Activated T-cell treated with anti-CD3 and anti-CD28 coated beads for 1 hour (primary cell): ENCODE measurements at places on chromosomes 11 and 22.
A peak's percentile ranks its signal among the peaks of the same experiment; 100 is the strongest.

- DNase-seq: peak; percentile 38
Observed at GRCh38 chr11:126282736-126283591, at the start of gene TIRAP. Gene TIRAP (plus strand): TSS chr11:126283093. CDS start chr11:126290895, 7,802 bp downstream.

- no peak for DNase-seq
Observed at GRCh38 chr11:12440565-12440964, 63.2 kb downstream of the PARVA start.

DNA sequence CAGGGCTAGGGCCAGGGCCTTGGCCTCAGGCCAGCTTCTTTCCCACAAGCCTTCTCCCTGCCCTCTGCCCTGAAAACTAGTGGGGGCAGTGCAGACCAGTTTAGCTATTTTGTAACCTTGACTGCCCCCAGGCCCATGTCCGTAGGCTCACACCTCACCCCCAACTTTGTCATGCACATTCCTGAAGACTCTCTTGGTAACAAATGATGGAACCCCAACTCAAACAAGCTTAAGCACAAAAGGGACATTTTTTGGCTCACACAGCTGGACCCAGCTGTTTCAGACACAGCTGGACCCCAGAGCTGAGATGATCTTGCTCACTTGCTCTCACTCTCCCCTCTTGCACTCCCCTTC, 46.6 kb downstream of the KCNQ1OT1 start:
- DNase-seq: no peak

GRCh38 chr11:130480186-130480585, 31.7 kb downstream of the ADAMTS15 start:
- DNase-seq: no peak

DNA sequence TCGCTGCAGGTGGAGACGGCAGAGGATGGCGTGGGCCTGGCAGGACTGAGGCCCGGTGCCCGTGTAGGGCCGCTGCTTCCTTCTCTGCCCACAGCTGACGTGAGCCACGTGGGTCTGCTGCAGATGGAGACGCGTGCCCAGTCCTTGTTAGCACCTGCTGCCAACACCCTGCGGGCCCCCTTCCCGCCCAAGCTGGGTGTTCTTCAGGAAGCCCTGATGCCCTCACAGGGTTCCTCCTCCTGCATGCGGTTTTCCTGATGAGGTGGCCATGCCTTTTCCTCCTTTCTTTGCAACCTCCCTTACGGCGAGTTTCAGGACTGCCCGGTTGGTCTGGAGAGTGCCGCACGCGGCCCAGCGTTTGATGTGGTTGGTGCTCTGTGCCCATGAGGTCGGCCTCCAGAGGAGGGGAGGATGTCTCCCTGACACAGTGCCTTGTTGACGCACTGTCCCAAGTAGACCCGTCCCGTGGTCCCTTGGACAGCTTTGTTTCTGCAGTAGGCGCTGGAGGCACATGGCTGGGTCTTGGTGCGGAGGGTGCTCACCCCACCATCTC, 44.7 kb downstream of the AP2A2 start:
- no peak for DNase-seq

GRCh38 chr22:22913989-22914388, 26.4 kb downstream of the IGLL5 start:
- DNase-seq: no peak

- no peak for DNase-seq
Observed at GRCh38 chr22:49392841-49393510, 434.7 kb downstream of the BRD1 start.

DNA sequence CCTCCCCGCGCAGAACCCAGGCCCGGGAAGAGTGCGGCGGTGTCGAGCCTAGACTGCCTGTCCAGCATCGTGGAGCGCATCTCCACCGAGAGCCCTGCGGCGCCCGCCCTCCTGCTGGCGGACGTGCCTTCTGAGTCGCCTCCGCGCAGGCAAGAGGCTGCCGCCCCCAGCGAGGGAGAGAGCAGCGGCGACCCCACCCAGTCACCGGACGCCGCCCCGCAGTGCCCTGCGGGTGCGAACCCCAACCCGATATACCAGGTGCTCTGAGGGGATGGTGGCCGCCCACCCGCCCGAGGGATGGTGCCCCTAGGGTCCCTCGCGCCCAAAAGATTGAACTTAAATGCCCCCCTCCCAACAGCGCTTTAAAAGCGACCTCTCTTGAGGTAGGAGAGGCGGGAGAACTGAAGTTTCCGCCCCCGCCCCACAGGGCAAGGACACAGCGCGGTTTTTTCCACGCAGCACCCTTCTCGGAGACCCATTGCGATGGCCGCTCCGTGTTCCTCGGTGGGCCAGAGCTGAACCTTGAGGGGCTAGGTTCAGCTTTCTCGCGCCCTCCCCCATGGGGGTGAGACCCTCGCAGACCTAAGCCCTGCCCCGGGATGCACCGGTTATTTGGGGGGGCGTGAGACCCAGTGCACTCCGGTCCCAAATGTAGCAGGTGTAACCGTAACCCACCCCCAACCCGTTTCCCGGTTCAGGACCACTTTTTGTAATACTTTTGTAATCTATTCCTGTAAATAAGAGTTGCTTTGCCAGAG, 2.0 kb downstream of the MYOD1 start:
- no peak for DNase-seq

DNA sequence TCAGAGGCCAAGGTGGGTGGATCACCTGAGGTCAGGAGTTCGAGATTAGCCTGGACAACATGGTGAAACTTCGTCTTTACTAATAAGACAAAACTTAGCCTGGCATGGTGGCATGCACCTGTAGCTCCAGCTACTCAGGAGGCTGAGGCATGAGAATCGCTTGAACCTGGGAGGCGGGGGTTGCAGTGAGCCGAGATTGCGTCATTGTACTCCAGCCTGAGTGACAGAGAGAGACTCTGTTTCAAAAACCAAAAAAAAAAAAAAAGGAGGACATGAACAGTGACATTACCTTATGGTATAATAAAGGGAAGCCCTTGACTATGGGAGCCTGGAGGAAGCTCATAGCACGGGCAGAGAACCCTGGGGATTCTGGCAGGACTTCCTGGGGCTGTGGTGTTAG, 16.5 kb upstream of the PLEKHB1 start:
- no peak for DNase-seq

DNA sequence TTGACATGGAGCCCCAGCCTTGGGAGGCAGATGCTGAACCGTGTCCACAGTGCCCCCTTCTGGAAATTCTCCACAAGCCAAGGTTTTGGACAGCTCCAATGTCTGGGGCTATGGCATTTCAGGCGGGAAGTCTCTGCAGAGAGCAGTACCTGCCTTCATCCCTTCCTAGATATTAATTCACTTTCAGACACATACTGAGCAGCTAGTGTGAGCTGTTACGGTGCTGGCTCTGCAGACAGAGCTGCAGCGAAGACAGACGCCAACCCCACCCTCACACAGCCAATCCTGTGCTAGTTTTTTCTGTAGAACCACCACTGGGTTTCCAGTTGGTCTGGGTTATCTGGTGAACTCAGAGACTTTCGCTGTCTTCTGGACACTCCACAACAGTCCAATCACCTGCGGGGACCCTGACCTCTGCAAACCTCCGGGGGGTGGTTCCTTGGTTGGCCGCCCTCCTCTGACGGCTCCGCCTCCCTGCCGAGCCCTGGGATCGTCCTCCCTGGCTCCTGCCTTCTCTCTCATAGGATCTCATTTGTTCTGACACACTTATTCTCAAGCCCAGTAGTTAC, 9.1 kb downstream of the LMF2 start:
- peak; percentile 60 for DNase-seq

DNA sequence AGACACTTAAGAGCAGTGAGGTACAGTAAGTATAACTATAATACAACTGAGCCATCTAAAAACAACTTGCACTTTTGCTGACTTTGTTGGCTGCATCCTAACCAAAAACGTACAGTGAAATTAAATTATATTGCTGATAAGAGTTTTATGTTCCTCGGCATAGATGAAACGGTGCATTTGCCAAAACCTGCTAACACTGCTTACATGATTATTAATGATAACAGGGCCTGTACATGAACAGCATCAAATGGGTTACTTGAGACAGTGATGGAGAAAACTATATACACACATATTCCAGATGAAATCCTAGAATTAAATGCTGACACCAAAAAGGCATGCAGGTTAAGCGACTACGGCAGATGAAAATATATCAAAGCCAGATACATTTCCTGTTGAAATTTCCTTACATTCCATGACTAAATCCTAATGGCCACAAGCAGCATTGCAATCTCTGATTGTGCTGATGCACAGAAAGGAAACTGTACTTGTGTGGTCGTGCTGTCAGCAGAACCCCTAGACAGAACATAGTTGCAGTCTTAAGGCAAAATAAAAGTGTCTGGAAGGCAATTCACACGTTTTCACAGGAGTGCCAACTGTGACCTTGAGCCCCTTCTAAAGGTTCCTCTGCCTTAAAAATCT, 143.9 kb downstream of the CADM1 start:
- DNase-seq: no peak

DNA sequence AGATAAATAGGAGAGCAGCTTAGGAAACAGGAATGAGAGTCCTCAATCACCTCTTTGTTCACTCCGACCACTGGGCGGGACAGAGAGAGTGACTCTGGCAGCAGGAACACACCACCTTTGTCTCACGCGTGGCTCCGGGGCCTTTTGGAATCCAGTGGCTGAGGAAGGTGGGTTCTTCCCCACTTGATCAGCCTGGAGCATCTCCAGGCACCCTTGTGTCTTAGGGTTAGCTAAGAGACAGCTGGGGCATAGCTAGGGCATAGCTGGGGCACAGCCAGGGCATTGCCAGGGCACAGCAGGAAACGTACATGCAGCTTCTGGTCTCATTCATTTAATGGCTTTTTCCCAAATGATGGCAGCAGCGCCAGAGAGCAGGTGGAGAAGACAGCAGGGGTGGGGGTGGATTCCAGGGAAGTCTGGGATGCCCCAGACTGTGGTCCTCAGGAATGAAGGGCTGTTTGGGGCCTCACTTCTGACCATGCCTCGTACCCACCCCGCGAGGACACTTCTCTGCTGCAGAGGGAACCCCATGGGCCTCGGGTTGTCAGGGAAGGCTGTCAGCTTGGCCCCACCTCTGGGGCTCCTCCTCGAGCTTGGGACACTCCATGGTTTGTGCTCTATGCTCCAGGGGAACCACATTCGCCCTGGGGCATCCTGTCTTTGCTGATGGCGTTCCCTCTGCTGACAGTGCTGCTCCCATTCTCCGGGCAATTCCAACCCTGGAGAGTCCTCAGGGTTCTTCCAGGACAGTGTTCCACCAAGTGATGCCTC, 30.4 kb upstream of the SHANK2 start:
- DNase-seq: no peak

GRCh38 chr11:418343-419247, 3.8 kb upstream of the SIGIRR start:
- DNase-seq: no peak

GRCh38 chr22:49929994-49930575, 11.7 kb downstream of the CRELD2 start:
- DNase-seq: no peak

GRCh38 chr11:115645631-115646317, 141.6 kb upstream of the CADM1 start:
- DNase-seq: no peak

GRCh38 chr11:36411202-36411640, 98.9 kb downstream of the TRAF6 start:
- DNase-seq: no peak

DNA sequence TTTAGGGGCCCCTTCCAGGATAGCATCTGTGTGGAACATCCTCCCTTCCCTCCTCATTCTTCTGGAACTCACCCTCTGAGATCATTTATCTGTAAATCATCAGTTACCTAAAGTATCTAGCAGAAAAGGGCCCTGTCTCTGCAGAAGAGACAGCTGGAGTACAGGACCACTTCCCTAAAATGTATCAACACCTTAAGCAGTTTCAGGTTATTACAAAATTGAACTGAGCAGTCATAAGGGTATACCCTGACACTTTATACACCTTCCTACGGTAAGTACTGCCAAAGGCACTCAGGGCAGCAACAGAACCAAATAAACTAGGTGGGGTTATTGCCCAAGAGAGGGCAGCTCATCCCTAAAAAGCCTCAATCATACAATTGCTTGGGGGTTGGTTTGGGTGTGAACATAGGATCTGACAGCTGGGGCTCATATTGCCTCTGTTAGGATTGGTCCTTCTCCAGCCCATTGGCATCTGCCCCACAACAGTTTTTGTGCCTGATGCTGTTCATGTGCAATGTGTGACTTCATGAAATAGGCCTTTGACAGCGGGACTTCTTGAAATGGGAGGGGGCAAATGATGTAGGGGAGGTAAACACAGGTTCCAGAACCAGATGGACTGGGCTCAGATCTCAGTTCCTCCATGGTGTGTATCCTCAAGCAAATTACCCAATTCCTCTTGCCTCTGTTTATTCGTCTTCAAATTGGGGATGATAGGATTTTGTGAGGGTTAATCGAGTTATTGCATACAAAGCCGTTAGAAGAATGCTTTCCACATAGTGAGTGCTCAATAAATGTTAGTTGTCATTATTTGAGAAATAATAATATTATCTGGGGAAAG, 2.9 kb downstream of the POU2AF3 start:
- DNase-seq: no peak

DNA sequence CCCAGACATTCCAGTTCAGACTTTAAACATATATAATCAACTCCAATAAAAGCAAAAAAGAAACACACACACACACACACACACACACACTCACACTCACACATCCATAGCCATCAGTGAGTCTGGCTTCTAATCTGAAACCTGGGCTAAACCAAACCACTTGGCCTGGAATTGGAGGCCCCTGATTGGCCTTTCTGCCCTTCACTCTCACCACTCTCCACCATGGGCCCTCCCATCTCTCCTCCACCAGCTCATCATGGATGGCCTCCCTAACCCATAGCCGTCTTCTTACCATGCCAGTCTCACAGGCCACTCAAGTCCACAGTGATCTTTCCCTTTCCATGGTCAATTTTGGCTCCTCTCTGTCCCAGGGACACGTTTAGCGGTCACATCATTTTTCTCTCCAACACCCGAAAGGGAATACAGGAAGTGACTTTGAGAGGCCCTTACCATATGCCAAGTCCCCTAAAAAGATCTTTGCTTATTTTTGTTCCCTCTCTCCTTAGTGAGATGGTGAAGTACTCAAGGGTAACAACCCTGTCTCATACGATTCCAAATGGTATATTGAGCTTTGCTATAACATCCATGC, 66.6 kb downstream of the ENDOD1 start:
- no peak for DNase-seq

DNA sequence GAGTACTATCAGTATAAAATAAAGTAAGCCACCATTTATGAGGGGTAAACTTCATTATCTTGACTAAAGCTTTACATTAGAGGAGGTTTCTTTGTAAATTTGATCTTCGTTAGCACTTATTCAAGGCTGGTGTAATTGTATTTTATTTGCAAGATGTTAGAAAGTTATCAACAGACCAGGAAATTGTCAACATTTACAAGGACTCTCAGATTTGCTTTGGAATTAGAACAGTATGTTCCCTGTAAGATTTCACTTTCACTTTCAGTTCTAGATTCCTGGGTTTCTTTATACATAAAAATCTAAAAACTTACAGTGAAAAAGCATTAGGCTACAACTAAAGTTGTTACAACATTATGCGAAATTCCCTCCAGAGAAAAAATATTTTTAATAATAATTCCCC, 4.6 kb upstream of the BIRC3 start:
- no peak for DNase-seq

GRCh38 chr22:44182588-44183286, 2.0 kb downstream of the PARVG start:
- peak; percentile 18 for DNase-seq
